Activated CD8-positive, alpha-beta memory T cell treated with anti-CD3 and anti-CD28 coated beads, Interleukin-2, amount 10 ng/mL, durations not matched to agents 7 days and 5 days (primary cell): ENCODE measurements at places on chromosomes 4 and X. TPM values are rescaled to one million over a fixed set of nuclear protein-coding genes. Genes with fewer than 3 reads are reported as not detected.
A peak's percentile ranks its signal among the peaks of the same experiment; 100 is the strongest.

- DNase-seq = peak; percentile 75
These were observed 16.9 kb downstream of the OTUD5 start for GRCh38 chrX:48940404-48940955.

DNA sequence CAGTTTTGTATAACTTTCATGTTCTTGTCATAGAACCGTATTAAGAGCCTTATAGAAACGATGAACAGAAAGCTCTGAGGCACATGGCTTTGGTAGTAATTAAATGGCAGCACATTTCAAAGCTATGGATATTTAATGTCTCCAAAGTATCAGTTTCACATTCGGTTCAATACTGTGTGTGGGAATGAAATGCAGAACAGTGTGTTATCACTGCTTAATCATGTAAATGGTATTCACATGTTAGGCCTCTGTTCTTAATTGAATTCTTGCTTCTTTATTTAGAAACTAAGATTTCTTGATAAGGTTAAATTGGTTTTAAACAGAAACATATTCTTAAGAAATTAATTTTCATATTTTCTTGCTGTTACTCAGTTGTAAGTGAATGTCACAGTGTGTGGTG, 701.0 kb upstream of the PITX2 start:
- DNase-seq = no peak

- no peak for DNase-seq
These were observed 36.5 kb downstream of the FBXW7 start for GRCh38 chr4:152499344-152499743.

DNA sequence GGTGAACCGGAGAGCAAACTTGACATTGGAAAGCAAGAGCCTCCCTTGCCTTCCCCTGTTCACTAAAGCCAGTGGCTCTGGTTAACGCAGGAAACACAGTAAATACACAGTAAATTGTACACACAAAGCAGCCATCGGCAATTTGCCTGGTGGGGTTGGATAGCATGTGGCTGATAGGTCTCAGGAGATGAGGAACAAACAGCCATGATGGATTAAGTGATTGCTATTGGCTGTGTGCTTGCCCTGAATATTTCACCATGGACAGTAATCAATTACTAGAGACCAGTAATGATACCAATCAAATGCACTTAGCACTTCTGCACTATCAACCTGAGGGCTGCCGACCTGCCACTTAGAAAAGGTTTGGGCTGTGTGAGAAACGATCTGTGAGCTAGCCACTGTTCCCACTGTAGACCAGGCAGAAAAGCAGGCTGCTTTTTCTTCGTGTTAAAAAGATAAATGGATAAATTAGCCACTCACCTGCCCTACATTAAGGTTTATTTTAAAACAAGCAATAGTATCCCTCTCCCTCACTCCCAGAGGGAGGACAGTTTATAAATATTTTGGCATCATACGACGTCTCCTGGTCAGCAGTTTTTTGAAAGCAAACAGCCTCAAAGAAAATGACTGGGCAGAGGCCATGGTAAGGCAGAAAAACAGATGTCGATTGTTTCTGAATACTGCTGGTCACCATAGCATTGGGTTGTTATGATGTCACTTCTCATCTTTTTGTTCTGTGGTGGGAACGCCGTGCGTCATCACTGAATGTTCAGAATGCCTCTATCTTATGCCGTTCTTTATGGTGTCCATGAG, 167.1 kb downstream of the MAML3 start:
- no peak for DNase-seq

GRCh38 chrX:101658661-101659491, 774 bp downstream of the ARMCX2 start:
- DNase-seq = peak; percentile 71

GRCh38 chr4:169156392-169156791, 114.4 kb downstream of the SH3RF1 start:
- DNase-seq = no peak

GRCh38 chr4:19438233-19438632, 813.5 kb upstream of the SLIT2 start:
- DNase-seq = no peak

DNA sequence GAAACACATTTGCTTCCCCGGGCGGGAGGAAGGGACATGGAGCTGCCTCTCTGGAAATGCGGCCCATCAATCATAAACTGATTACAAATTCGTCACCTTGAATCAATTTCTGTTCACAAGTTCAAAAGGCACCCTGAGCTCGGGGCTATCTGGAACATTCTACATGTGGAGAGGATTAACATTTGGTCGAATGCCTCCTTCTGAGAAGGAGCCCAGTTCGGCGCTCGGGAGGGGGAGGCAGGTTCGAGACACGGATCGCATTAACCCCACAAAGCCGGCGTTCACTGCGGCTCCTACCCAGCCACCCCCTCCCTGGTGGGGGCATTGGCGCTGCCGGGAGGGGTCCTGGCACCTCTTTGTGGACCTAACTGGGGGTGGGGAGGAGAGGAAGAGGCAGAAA, 108.0 kb downstream of the CPZ start:
- DNase-seq = no peak

GRCh38 chr4:117422297-117422696, 336.9 kb upstream of the TRAM1L1 start:
- no peak for DNase-seq

DNA sequence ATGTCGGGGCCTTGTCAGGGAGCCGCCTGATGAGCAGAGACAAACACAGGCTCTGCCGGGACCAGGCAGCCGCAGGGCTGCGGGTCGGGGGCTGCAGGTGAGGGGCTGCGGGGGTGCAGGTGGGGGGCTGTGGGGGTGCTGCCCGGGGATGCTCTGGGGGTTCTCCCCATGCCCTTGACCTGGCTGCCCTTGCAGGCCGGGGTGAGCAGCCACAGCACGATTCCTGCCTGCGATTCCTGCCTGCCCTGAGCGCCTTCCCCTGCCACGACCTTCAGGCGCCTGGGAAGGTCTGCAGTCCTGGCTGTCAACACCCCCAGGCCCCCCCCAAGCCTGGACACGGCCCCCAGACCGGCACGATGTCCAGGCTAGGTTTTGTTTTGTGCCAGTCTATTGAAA, 106.3 kb downstream of the FAM53A start:
- DNase-seq = no peak

Gene NDUFB11
- total RNA-seq = 97.6 TPM

Gene GPR143
- not detected for total RNA-seq

Gene HOPX
- total RNA-seq = 177 TPM

Gene BMPR1B
- not detected for total RNA-seq
